ENCODE measurements at places on chromosomes 2 and 18.

DNA sequence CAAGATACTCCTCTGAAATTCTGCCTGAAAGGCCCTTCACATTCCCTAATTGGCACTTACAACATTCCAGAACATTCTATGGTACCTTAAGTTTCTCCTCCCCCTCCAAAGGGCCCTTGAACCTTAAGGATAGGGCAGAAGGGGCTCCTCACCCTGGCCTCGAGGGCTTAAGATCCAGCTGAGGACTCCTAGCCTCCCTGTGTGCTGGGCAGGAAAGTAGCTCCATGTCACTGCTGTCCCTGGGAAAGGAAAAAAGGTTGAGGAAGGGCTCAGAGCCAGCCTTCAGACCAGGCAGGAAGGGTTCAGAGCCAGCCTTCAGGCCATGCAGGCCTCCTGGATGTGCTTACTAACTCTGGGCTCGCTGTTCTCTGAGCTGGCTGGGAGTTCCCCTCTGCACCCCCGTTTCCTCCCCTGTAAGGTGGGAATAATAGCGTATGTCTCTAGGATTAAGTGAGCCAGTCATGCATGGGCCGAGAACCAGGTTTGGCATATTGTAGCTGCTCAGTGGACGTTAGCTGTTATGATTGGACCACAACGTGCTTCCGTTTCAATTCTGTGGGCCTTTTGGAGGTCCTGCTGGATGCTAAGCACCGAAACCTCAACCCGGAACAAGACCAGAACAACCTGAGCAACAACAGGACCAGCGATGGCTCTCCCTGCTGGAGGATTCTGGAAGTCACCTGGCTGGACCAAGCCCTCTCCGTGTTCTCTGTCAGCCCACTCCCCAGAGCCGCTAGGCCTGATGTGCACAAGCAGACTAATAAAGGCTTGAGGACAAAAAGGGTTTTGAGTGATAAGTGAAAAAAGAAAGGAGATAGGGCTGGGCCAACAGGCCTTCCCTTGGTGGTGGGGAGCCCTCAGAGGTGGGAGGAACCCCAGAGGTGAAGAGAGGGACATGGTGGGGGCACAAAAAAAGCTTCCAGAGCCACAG lies 1.0 kb upstream of the B3GNT7 start:
- DNase-seq = no peak

DNA sequence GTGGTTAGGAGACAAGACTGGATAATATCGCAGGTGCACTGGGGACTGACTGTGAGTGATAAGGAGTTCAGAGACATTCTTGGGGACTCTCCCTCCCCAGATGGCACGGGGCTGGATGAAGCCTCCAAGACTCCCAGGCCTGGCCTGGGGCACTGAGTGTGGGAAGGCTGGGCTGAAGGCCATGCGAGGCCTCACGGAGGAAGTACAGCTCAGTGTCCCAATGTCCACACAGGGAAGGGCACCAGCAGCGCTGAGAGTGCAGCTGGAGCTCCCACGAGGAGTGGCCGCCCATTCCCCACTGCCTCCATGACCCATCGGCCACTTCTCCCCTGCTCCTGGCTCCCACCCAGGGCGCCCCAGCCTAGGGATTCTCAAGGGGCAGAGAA lies 6.5 kb downstream of the MFSD2B start:
- DNase-seq = no peak

GRCh38 chr18:44758861-44759631 lies 78.4 kb downstream of the SETBP1 start:
- no peak for DNase-seq

- DNase-seq = no peak
These were observed 291.6 kb downstream of the TNS1 start for GRCh38 chr2:217711188-217711587.

- no peak for DNase-seq
These were observed 4.8 kb upstream of the TMEM37 start for GRCh38 chr2:119426801-119427395.
